ENCODE measurements at places on chromosomes 5 and 9. TPM values are rescaled to one million over a fixed set of nuclear protein-coding genes. Genes with fewer than 3 reads are reported as not detected.

The PLCXD3 gene
- not detected for total RNA-seq

The IFNA2 gene
- total RNA-seq: not detected

The PRDM9 gene
- total RNA-seq: not detected

The KLHL3 gene
- total RNA-seq: 6.2 TPM

The PAEP gene
- not detected for total RNA-seq

GRCh38 chr9:123350590-123351310 lies 5.2 kb upstream of the CRB2 start:
- DNase-seq: peak; percentile 86
- no peak overlapping the region for H3K4me3 ChIP-seq
- peaks cover 22% of the 10 kb centered on the region for H3K27me3 ChIP-seq
- H3K4me1 ChIP-seq: no peaks in the 10 kb centered on the region
- no peak overlapping the region for H3K27ac ChIP-seq

GRCh38 chr5:37994729-37995128 lies 154.9 kb upstream of the GDNF start:
- H3K27ac ChIP-seq: no peak overlapping the region
- no peaks in the 10 kb centered on the region for H3K36me3 ChIP-seq
- no peaks in the 10 kb centered on the region for H3K4me1 ChIP-seq
- no peak for DNase-seq

DNA sequence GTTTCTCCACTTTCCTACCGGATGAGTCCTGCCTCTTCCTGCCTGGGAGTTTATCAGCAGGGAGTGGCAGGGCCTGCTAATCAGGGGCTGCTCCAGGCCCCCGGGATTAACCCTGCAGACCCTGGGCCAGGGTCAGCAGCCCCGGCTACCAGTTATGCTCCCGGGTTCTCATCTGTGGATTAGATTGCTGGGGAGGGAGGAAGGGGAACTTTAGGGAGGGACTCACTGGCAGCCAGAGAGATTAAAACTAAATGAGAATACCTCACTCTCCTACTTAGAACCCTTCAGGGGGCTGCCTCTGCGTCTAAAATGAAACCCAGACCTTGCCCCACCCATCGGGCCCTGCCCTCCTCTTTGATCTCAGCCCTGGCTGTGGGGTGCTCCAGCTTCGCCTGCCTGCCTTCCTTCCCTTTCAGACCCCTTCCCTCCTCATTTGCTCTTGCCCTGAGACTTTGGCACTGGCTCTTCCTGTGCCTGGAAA lies 130.5 kb upstream of the HAND1 start:
- H3K27ac ChIP-seq: no peak overlapping the region
- H3K4me3 ChIP-seq: no peak overlapping the region
- DNase-seq: peak; percentile 55
- peaks cover 49% of the 10 kb centered on the region for H3K27me3 ChIP-seq

DNA sequence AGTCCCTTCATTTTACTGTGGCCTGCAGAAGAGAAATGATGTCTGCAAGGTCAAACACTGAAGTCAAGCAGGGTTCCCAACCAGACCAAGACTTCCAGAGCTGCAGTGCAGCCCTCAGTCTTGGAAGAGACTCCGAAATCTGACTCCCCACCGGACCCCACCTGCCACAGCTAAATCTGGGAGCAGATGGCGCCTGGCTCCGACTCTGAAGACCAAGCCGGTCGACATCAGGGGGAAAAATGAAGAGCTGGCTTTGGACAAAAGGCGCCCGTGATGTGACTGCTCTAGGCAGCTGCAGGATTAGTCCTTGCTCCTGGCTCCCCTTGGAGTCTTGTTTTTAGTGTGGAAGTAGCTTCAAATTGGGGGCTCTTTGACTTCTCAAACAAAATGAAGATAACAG lies 72.4 kb upstream of the ZNF622 start:
- no peak for DNase-seq
- H3K4me3 ChIP-seq: no peak overlapping the region
- H3K27ac ChIP-seq: no peak overlapping the region
- no peaks in the 10 kb centered on the region for H3K27me3 ChIP-seq
- no peaks in the 10 kb centered on the region for H3K36me3 ChIP-seq

- no peaks in the 10 kb centered on the region for H3K27me3 ChIP-seq
- H3K4me1 ChIP-seq: peaks cover 52% of the 10 kb centered on the region
- peak overlapping the region; percentile 86 for H3K27ac ChIP-seq
- no peak overlapping the region for H3K4me3 ChIP-seq
- no peaks in the 10 kb centered on the region for H3K36me3 ChIP-seq
- DNase-seq: no peak
Observed at GRCh38 chr9:4098031-4098430, 201.8 kb downstream of the GLIS3 start.

GRCh38 chr5:146564007-146564762 lies 48.2 kb upstream of the GPR151 start:
- H3K27ac ChIP-seq: no peak overlapping the region
- DNase-seq: no peak
- H3K27me3 ChIP-seq: no peaks in the 10 kb centered on the region
- peaks cover 18% of the 10 kb centered on the region for H3K4me1 ChIP-seq
- H3K4me3 ChIP-seq: no peak overlapping the region
- no peaks in the 10 kb centered on the region for H3K36me3 ChIP-seq

- no peak within 1 kb of the TSS for H3K27ac ChIP-seq
- no peaks in the 10 kb centered on the region for H3K36me3 ChIP-seq
- peaks cover 26% of the 10 kb centered on the region for H3K27me3 ChIP-seq
- peak within 1 kb of the TSS; percentile 69 for H3K4me3 ChIP-seq
Observed at GRCh38 chr5:141354900-141355469, at the start of gene PCDHGA4. PCDHGA4 (plus strand) TSS chr5:141355021; CDS start chr5:141355108, 87 bp downstream.

GRCh38 chr9:36537861-36538260 lies 34.8 kb upstream of the MELK start:
- no peak overlapping the region for H3K27ac ChIP-seq
- H3K4me1 ChIP-seq: no peaks in the 10 kb centered on the region
- no peak overlapping the region for H3K4me3 ChIP-seq
- no peaks in the 10 kb centered on the region for H3K27me3 ChIP-seq
- no peaks in the 10 kb centered on the region for H3K36me3 ChIP-seq
- no peak for DNase-seq

- no peaks in the 10 kb centered on the region for H3K36me3 ChIP-seq
- H3K4me3 ChIP-seq: peak overlapping the region; percentile 55
- H3K27ac ChIP-seq: no peak overlapping the region
- H3K4me1 ChIP-seq: peaks cover 25% of the 10 kb centered on the region
- no peaks in the 10 kb centered on the region for H3K27me3 ChIP-seq
Observed at GRCh38 chr5:173591056-173591514, 25.4 kb downstream of the BOD1 start.

GRCh38 chr5:179768326-179769085 lies 25.3 kb upstream of the LTC4S start:
- H3K36me3 ChIP-seq: peaks cover 60% of the 10 kb centered on the region
- peaks cover 32% of the 10 kb centered on the region for H3K4me1 ChIP-seq
- H3K27me3 ChIP-seq: no peaks in the 10 kb centered on the region
- DNase-seq: peak; percentile 37
- H3K4me3 ChIP-seq: no peak overlapping the region
- H3K27ac ChIP-seq: no peak overlapping the region

DNA sequence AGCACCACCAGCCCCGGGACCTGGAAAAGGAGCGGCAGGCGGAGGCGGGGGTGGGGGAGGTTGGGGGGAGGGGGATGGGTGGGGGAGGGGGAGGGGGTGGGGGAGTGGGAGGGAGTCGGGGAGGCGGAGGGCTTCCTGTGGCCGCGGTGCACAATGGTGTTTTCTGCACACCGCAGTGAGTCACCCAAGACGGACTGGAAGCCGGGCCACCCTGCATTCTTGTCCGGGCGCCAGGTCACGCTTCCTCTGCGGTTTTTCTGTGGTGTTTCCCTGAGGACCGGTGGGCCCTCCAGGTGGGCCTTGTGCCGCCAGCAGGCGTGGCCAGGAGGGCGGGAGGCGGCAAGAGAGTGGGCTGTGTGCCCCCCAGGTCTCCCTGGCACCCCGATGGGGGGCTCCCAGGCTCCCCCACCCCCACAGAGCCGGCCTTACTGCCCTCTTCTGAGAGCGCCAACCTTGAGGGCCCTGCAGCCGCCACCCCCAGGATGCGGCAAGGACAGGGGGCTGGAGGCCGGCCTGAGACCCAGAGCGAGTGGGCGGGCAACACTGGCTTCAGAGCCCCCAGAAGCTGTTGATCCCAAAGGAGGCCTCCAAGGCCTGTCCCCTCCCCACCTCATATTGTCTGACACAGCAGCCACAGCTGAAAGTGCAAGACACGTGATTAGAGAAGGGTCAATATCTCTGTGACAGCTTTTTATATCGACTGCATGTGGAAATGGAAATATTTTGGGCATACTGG lies 11.1 kb downstream of the EXD3 start:
- peak overlapping the region; percentile 32 for H3K27ac ChIP-seq
- no peaks in the 10 kb centered on the region for H3K36me3 ChIP-seq
- no peaks in the 10 kb centered on the region for H3K27me3 ChIP-seq
- H3K4me1 ChIP-seq: peaks cover 31% of the 10 kb centered on the region
- no peak overlapping the region for H3K4me3 ChIP-seq
- DNase-seq: peak; percentile 99

DNA sequence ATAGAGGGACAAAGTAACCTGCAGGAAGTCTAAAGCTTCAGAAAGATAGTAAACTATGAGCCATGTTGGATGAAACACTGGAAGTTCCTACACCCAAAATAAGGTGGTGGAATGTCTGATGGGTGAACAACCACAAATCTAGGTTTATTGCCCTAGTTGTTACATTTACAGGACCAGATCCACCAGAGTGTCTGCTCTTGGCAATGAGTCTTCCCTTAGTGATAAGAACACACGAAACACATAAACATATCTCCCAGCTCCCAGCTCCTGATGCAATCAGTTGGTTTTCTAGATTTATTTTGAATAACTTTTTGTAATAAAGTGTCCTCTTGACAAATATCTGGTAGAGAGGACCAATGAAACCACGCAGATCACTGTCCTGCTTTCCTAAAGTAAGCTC lies 329.7 kb upstream of the WWC1 start:
- H3K27me3 ChIP-seq: no peaks in the 10 kb centered on the region
- no peak overlapping the region for H3K27ac ChIP-seq
- H3K4me3 ChIP-seq: no peak overlapping the region
- no peaks in the 10 kb centered on the region for H3K4me1 ChIP-seq

DNA sequence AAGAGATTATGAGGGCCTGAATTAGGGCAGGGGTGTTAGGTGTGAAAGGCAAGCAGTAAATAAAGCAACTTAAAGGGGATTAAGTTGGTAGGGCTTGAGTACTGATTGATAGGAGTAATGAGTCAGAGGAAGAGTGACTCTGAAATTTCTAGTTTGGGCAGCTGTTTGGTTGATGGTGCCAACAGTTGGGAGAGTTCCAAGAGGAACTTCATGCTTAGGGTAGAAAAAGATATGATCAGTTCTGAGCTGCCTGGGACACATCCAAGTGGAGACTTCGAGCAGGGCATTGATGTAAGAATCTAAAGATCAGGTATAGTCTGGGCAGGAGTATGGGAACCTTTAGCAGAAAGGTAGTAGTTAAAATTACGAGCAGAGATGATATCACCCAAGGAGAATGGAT lies 10.2 kb downstream of the MAMDC2 start:
- H3K36me3 ChIP-seq: no peaks in the 10 kb centered on the region
- no peak overlapping the region for H3K27ac ChIP-seq
- H3K27me3 ChIP-seq: no peaks in the 10 kb centered on the region
- DNase-seq: no peak
- H3K4me3 ChIP-seq: no peak overlapping the region
- H3K4me1 ChIP-seq: peaks cover 20% of the 10 kb centered on the region

DNA sequence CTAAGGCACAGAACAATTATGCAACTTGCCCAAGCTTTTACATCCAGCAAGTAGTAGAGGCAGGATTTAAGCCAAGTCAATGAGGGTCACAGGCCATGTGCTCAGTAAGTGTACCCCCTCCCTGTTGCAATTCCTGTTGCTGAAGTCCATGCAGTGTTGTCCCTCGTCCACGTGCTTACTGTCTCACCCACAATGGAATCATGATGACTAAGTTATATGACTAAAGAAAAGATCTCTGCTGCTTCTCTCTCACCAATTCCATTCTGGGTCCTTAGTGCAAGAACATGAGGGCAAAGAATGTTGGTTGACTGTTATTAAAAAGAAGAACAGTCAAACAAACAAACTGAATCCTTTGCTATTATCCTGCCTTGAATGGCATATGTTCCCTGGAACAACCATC lies 233.6 kb upstream of the SLC24A2 start:
- H3K27ac ChIP-seq: no peak overlapping the region
- no peaks in the 10 kb centered on the region for H3K27me3 ChIP-seq
- H3K36me3 ChIP-seq: no peaks in the 10 kb centered on the region
- H3K4me3 ChIP-seq: no peak overlapping the region
- H3K4me1 ChIP-seq: no peaks in the 10 kb centered on the region

- DNase-seq: no peak
- H3K4me3 ChIP-seq: no peak overlapping the region
- H3K4me1 ChIP-seq: peaks cover 44% of the 10 kb centered on the region
- peak overlapping the region; percentile 74 for H3K27ac ChIP-seq
Observed at GRCh38 chr5:139140591-139141071, 57.5 kb downstream of the SIL1 start.

DNA sequence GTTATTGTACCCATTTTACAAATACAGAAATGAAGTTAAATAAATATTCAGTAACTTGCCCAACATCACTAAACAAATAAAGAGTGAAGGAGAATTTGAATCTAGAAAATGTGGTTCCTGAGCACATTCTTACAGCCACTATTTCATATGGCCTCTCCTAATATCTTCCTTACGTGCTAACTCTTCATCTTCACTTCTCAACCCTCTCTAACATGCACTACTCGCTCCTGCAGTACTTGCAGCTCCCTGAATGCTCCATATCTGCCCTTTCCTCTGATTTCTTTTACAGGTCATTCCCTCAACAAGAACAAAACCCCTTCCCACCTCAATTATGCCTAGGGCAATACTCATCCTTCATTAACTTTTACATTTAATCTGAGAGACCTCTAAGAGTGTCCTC lies 711.5 kb downstream of the CETN3 start:
- no peak overlapping the region for H3K4me3 ChIP-seq
- H3K4me1 ChIP-seq: no peaks in the 10 kb centered on the region
- no peaks in the 10 kb centered on the region for H3K36me3 ChIP-seq
- DNase-seq: no peak
- H3K27me3 ChIP-seq: no peaks in the 10 kb centered on the region
- H3K27ac ChIP-seq: no peak overlapping the region

DNA sequence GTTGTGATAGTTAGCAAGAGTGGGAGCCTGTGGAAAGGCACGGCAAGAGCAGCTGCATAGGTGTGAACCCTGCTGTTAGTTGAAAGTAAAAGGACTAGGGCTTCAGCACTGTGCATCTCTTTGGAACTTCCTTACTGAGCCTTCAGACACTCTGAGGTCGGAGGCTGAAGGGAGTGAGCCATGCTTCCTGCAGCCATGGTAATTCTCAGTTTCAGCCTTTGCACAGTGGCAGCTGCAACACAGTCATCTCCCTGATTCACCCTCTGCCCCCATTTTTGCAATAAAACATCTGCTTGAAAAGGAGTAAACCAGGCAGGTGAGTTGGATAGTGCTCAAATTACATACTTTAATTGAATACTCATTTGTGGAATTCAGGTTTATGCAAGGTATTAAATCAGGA lies 6.5 kb upstream of the TLE4 start:
- no peaks in the 10 kb centered on the region for H3K36me3 ChIP-seq
- no peak overlapping the region for H3K4me3 ChIP-seq
- no peak for DNase-seq
- H3K27ac ChIP-seq: no peak overlapping the region
- H3K4me1 ChIP-seq: peaks cover 3% of the 10 kb centered on the region
- H3K27me3 ChIP-seq: no peaks in the 10 kb centered on the region

All from osteoblast (primary cell).